ENCODE measurements at places on chromosomes 13 and 19.
A peak's percentile ranks its signal among the peaks of the same experiment; 100 is the strongest.

DNA sequence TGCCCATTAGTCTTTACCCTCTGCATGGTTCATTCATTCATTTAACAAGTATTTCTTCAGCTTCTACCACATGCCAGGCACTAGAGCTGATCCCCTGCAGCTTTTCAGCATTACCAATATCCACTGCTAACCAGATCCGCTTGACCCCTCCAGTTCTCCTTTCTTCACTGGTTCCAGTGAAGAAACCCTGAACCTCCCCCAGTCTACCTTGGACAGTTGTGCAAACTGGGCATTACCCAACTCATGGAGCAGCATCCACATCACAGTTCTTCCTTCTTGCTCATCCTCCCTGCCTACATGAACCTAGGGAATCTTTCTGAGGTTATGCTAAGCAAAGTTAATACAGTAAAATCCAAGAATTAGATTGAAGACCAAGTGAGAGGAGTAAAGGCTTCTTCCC is 78.7 kb upstream of the SERP2 start:
- DNase-seq: no peak

DNA sequence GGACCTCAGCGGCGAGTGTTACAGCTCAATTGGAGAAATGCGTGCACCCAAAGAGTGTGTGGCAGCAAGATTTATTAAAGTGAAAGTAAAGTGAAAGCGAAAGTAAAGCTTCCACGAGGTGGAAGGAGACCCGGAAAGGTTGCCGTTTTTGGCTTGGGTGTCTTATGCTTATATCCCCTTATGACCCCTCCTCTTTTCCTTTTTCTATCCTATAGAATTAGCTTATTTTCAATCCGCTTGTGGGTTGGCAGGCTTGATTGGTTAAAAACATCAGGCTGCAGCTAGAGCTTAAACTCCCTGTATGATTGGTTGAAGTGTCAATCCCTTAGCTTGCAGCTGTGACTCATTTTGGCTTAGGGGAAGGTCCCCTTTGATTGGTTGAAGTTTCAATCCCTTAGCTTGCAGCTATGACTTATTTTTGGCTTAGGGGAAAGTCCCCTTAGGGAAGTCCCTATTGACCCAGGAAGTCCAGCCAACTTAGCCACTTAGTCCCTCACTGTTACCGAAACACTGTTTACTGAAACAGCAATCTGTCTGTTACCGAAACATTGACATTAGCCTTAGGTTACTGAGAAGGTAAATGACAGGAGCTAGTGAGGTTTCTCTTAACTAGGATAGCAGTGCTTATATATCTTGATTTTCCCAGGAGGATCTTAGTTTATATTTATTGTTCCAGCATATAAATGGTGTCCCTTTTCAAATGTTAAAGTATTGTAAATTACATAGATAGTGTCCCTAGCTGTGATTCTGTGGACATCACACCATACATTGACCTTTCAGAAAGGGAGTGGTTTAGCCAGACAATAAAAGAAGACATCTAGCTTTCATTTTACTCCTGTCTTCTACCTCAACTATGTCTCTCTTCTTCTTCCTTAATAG is 575.8 kb downstream of the DACH1 start:
- DNase-seq: no peak

DNA sequence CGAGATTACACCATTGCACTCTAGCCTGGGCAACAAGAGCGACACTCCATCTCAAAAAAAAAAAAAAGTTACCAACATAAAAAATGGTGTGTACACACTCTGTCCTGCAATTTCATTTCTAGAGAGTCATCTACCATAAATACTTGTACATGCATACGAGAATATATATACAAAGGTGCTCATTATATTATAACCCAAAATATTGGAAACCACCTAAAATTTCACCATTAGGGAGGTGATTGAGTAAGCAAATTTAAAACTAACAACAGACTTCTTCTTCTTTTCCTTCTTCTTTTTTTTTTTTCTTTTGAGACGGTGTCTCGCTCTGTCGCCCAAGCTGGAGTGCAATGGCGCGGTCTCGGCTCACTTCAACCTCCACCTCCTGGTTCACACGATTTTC is 7.4 kb upstream of the C5AR1 start:
- DNase-seq: no peak

GRCh38 chr13:105047676-105048295 is 1487.7 kb downstream of the EFNB2 start:
- no peak for DNase-seq

GRCh38 chr19:36032251-36033104 is at the start of gene CLIP3:
CLIP3 (minus strand) TSS chr19:36032873; CDS start chr19:36032357, 516 bp downstream.
- peak; percentile 44 for DNase-seq

GRCh38 chr13:24511019-24511815 is 1.4 kb downstream of the PARP4 start:
- peak; percentile 38 for DNase-seq

DNA sequence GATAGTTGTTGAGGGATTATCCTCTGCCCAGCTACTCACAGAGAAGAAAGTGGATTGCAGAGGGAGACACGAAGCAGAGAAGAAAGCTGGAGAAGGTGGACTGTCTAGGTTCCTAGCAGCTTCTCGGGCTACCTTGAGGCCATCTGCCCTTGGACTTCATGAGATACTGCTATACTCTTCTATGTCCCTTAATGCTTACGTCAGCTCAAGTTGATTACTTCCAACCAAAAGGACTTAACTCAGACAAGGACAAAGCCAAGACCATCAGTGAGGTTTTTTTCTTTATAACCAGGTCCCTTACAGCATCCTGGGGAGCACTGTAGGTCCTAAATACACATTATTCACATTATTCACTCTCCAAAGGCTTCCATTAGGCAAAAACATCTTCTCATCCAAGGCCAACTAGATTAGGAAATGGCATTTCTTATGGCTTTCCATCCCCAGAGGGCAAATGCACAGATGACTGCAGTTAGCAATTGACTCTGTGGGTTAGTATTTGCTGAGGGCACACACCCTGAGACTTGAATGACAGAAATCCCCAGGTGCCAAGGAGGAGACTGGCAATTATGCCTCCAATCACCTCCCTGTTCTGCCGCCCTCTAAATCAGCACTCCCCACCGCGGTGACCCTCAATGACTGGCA is 4.1 kb upstream of the UBE2L5 start:
- DNase-seq: no peak

- no peak for DNase-seq
These were observed 22.9 kb downstream of the WDFY2 start for GRCh38 chr13:51607165-51607564.

DNA sequence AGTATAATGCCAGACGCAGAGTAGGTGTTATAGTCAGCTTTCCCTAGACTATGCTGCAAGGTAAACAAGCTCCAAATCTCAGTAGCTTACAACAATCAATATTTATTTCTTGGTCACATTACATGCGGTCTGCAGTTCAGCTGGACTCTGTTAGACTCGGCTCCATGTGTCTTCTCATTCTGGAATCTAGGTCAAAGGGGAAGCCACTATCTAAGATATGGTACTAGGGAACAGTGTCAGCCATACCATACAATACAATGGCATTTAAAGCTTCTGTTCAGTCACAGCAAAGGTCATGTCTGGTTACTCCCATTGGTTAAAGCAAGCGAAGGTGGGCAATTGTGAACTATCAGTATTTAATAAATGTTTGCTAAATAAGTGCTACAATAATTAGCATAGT is 65.3 kb upstream of the SERTM1 start:
- DNase-seq: no peak

DNA sequence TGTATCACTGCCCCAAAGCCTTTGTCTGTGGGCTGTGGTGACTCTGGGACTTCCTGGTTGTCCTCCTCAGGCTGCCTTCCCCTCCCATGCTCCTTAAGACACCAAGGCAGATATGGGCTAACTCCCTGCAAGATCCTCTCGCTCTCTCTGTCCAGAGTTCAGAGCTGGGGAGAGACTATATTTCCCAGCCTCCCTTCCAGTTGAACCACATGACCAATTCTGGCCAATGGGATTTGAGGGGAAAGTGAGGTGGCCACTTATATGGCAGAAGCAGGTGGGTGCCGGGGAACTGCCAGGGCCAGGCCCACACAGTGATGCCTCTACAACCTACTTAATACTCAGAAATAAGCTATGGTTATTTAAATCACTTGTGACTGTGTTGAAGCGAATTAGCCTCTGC is 16.2 kb upstream of the ANGPTL8 start:
- no peak for DNase-seq

GRCh38 chr19:2275588-2276428 is 6.2 kb downstream of the PEAK3 start:
- DNase-seq: no peak

DNA sequence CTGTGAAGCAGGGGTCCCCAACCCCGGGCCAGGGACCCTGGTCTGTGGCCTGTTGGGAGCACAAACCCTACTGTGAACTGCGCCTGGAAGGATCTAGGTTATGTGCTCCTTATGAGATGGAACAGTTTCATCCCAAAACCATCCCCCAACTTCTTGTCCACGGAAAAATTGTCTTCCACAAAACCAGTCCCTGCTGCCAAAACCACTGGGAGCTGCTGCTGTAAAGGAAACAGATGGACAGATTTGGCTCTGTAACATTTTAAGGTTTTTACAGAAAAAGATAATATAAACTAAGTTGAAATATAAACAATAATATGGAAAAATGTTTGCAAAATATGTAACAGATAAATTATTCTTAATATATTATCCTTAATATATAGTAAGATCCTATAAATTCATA is 73.7 kb downstream of the COG6 start:
- no peak for DNase-seq

DNA sequence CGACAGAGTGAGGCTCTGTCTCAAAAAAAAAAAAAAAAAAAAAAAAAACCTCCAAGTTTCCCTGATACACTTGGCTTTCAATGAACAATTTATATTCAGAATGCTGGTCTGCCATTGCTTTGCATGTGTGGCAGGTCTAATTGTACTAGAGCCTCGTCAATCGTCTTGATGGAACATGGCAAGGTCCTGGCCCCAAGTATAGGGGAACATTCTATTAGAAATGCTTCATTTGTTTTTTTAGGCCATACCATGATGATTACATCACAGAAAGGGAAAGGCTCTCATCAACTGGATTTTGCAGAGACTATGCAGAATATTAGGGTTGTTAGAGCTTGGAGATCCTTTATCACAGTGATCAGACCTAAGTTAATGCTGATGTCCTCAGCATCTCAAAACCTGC is 28.0 kb downstream of the SPRY2 start:
- DNase-seq: no peak

DNA sequence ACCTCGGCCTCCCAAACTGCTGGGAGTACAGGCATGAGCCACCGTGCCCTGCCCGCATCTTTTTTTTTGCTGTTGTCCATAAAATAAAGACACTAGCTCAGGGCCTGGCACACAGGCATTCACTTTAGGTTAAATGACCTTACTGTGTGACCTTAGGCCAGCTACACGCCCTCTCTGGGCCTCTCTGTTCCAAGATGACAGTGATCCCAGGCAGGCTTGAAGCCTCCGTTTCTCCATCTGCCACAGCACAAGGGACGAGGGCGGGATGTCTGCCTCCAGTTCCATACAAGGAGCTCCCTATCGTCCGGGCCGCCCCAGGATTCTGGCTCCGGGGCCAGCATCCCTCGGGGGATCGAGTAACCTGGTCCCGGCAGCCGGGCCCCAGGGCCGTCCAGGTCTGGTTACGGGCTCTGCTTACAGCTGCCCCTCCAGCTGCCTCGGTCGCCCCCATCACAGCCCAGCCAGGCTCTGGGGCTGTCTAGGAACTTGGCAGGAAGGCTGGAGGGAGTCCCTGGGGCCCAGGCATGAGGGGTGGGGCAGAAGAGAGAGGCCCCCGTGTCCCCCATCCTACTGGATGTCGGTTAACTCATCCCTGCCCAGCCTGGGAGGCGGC is 11.9 kb upstream of the SEMA6B start:
- no peak for DNase-seq

- no peak for DNase-seq
These were observed 194.7 kb downstream of the B3GLCT start for GRCh38 chr13:31394506-31394905.

GRCh38 chr13:56773148-56773547 is 367.6 kb upstream of the PRR20A start:
- no peak for DNase-seq

- no peak for DNase-seq
These were observed 3.7 kb downstream of the SLC25A42 start for GRCh38 chr19:19067276-19068072.

GRCh38 chr13:71770710-71771109 is 96.3 kb downstream of the DACH1 start:
- DNase-seq: no peak

DNA sequence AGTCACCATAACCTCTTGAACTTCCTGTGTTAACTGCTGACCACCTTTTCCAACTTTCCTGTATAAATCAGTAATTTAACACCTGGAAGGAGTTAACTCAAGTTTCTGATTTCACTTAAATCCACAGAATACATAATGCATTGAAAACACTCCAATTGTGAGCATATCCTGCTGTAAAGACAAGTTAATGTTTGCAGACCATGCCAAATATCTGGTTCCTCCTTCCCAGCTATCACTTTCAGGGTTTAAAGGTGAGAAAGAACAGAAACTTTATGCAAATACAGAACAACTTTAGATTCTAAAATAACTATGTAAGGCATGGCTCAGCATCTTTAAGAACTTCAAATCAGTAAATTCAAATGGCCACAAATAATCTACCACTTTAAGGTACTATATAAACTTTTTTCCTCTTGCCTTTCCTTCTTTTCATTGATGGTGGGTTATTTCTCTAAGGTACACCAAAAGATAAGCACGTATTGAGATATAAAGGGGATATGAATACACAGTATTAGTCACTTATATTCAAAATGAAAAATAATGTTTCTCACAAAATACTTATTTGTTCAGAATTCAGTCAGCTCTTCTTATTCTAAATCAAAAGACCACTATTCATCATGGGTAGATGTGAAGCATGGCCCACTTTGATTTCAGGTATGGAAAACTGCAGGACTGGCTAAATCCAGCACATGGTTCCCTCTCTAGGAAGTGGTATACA is 6.6 kb upstream of the TPTE2 start:
- DNase-seq: no peak
